ENCODE measurements at places on chromosomes 12 and 14. TPM values are rescaled to one million over a fixed set of nuclear protein-coding genes. Genes with fewer than 3 reads are reported as not detected.
A peak's percentile ranks its signal among the peaks of the same experiment; 100 is the strongest.

ABCC9 gene
- polyA plus RNA-seq: 83.9 TPM

BCL2L2 gene
- 30.9 TPM for polyA plus RNA-seq

IGF1 gene
- polyA plus RNA-seq: 33.4 TPM

CIDEB gene
- 8.2 TPM for polyA plus RNA-seq

RERGL gene
- polyA plus RNA-seq: 0.23 TPM

HRK gene
- polyA plus RNA-seq: 0.28 TPM

FOXG1 gene
- polyA plus RNA-seq: 0.05 TPM

FBXL14 gene
- polyA plus RNA-seq: 4.5 TPM

SLC24A4 gene
- polyA plus RNA-seq: 2.1 TPM

KRT1 gene
- polyA plus RNA-seq: 1.0 TPM

LIN7A gene
- polyA plus RNA-seq: 2.3 TPM

TEX22 gene
- polyA plus RNA-seq: 0.90 TPM

TAS2R20 gene
- polyA plus RNA-seq: 1.4 TPM

GALNT8 gene
- polyA plus RNA-seq: 3.7 TPM

AKAP6 gene
- polyA plus RNA-seq: 64.6 TPM

GRCh38 chr12:41903014-41903708 is 241.5 kb downstream of the GXYLT1 start:
- DNase-seq: no peak

GRCh38 chr14:103746701-103747100 is 31.1 kb downstream of the ZFYVE21 start:
- DNase-seq: no peak

DNA sequence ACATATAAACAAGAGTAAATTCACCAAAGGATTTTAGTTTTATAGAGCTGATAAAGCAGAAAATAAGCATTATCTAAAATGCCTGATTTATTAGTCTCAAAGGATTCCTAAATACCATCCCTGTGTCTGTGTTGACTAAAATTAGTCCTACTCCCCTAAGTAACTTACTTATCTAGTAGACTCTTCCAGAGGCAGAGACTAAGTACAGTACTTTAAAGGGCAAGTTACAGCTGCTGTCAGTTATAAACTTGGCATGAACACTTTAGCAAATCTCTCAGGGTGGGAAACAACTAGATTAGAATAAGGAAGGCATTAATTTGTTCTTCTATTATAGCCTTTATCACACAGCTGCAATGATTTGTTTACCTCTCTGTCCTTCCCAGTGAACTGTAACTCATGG is 46.0 kb downstream of the ATP2B1 start:
- DNase-seq: no peak

- no peak for DNase-seq
Measured at GRCh38 chr12:47707355-47707754, 1.5 kb upstream of the RPAP3 start.

GRCh38 chr14:81727218-81727617 is 193.6 kb upstream of the SEL1L start:
- DNase-seq: no peak

- no peak for DNase-seq
Measured at GRCh38 chr12:27937768-27938167, 34.8 kb downstream of the PTHLH start.

DNA sequence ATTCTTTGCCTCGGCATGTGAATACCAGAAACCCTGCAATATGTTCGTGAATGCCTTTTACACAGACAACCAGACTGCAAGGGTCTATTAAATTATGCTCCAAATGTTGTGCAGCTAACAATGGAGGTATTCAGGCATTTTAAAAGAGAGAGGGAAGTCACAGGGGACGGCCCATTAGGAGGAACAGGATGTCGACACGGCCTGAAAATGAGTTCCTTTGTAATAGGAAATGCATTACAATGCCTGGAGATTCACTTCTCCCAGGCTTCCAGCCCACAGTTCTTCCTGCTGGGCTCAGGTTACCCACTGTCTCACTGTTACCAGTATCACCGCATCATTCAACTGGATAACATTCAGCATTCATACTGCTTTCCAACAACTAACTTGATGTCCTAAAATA is 2.5 kb downstream of the DUSP6 start:
- DNase-seq: no peak

DNA sequence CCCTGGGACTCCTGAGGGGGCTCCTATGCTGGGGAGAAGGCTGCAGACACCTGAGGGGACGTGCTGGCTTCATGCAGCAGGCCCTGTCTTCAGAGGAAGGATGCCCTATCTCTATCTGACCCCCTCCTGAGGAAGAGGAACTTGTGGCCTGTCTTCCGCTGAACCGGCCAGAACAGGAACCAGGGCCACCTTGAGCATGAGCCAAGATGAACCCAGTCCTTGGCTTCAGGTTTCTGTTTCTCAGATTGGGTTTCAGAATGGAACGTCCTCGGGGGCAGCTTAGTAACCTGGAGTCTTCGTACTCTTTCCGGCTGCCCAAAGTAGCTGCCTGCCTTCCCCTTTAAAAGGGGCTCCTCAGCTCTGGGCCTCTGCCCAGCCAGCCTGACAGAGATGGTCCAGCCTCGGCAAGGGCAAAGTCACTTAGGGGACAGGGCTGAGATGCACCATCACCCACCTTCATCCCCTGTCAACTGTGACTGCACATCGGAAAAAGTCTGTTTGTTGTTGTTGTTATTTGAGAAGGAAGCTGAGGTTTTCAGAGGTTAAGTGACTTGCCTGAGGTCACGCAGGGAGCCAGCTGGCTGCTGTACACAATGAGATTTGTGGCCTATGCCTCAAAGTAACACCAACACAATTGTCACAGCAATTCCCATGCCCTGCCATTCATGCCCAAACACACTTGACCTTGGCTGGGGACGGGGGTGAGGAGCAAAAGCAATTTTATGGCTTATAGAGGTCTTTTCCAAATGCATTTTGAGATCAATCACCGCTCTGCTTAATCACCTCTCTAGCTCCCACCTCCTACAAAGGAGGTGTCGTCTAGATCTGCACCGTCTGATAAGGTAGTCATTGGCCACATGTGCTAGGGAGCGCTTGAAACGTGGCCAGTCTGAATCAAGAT is 13.4 kb downstream of the ASB2 start:
- no peak for DNase-seq

DNA sequence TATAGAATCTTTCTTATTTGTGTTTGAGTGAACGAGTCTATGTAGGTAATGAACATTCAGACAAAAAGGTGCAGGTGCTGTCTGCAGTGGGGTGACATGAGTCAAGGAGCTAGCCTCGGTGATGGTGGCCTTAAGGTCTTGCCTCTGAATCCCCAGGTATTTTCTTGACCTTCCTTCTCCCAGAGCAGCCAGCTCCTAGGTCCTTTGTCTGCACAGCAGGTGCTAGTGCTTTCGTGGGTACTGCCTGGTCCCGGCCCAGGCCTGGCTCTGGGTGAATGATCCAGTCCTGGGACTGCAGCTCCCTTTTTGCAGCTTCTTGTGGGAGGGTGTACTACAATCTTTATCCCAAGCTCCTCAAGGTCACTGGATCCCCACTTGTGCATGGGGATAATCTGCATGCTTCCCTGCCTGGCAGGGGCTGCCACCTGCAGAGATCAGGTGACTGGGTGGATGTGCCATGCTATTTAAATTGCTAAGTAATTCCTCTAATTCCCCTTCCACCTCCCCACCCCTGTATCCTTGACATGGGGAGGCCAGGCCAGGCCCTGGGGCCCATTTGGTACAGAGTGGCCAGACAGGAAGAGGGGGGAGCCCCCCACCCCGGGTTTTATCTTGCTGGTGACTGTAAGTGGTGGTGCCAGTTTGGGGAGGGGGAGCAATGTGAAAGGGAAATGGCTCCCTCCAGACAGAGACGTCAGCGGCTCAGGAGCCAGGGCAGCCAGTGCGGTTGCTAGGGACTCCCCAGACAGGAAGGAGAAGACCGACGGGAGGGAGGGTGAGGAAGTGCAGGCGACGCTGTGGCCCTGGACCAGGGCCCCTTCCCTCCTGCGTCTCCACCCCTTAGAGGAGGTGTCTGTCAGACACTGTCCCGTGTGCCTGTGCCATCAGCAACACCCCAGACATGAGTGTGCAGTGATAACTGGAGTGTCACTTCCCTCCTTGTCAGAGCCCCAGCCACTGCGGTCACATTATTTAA is 6.7 kb downstream of the VASH1 start:
- DNase-seq: no peak

DNA sequence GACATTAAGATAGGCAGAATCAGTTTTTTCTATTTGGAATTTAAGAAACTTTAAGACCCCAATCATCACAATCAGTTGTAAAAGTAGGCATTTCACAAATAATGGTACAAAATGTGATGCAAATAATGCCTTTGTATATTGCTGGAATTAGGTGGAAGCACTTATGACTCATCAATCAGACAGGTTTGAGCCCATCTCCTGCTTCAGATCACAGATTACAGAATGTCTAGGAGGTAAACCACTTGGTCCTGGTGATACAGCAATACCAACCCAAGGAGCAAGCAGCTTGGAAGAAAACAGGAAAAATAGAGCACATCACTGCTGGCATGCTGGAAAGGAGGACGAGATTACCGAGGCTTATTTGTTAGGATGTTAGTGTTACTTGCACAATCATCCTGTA is 57.6 kb downstream of the C12orf56 start:
- DNase-seq: no peak

- no peak for DNase-seq
Measured at GRCh38 chr14:85695300-85695699, 165.4 kb downstream of the FLRT2 start.

GRCh38 chr12:100528471-100529127 is 44.9 kb upstream of the GAS2L3 start:
- no peak for DNase-seq

DNA sequence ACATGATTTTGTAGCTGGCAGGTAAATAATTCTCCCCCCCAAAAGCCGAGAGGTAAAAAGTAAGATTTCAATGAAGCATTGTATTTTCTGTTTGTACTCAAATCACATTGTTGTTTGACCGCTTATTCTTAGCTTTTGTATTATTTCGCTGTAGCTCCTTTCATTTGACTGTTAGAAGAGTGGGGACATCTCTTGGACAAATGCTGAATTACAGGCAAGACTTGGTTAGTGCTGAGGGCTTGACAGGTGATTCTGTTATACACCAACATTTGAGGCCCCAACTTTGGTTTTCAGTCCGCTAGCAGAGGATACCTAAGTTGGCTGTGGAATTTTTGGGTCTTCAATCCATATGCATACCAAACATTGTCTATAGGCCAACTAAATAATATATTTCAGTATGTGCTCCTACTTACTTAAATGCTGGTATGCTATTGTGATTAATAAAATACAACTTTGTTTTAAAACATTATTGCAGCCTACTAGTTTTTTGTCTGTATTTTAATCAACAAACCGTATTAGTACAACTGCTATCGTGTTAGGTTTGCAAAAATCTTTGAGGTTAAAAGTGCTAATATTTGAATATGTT is 102.2 kb downstream of the ERC1 start:
- DNase-seq: peak; percentile 29

- DNase-seq: no peak
Measured at GRCh38 chr14:53646925-53647324, 309.7 kb downstream of the BMP4 start.

- DNase-seq: no peak
Measured at GRCh38 chr14:76546426-76547221, 170.7 kb downstream of the ESRRB start.

GRCh38 chr12:79763766-79764452 is 73.1 kb upstream of the PAWR start:
- no peak for DNase-seq

GRCh38 chr12:30845676-30846075 is 80.9 kb upstream of the TSPAN11 start:
- no peak for DNase-seq

DNA sequence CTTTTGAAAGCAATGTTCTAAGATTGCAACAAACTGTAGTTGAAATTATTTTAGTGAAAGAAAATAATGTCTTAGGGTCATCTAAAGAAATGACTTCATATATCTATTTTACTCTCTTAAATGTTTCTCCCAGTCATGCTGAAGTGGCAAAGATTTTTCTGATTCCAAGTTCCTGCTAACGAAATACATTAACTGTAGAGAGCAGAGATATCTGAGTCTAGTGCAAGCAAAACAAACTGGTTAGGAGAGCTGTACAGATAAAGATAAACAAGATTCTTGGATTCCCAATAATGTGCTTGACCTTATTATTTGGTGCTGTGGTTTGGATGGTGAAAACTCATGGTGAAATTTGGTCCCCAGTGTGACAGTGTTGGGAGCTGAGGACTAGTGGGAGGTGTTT is 199.9 kb upstream of the PWP1 start:
- no peak for DNase-seq

DNA sequence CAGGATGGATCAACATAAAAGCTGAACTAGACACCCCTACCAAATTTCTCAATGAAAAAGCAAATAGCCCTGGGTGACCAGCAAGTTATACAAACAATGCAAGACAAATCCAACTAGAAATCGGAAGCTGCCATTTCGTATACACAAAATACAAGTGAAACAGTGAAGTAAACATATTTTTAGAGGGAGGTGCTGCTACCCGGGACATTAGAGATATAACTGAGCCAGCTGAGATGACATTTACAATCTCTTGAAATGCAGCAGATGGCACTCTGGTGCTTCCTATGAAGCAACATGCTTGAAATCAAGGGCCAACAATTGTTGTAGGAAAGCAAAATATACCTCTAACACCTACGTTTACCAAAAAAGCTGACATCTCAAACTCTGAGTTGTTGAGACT is 25.5 kb downstream of the BDKRB1 start:
- no peak for DNase-seq

- no peak for DNase-seq
Measured at GRCh38 chr12:130236446-130236845, 74.2 kb downstream of the FZD10 start.

GRCh38 chr12:128421375-128421774 is 154.4 kb downstream of the TMEM132C start:
- DNase-seq: peak; percentile 54

DNA sequence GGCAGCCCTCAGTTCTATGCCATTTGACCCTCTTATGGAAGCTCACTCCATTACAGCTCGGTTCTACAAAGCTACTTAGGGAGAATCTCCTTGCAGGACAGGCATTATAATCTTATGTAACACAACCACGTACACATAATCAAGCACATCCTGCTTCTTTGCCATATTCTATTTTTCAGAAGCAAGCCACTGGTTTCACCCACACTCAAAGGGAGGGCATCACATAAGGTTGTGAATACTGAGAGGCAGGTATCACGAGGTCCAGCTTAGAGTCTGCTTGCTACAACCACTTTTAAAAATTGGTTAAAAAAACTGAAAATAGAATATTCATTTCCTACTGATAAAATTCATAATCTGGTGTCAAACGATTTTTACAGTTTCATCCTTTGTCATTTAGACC is 589.2 kb downstream of the SLC16A7 start:
- DNase-seq: no peak

DNA sequence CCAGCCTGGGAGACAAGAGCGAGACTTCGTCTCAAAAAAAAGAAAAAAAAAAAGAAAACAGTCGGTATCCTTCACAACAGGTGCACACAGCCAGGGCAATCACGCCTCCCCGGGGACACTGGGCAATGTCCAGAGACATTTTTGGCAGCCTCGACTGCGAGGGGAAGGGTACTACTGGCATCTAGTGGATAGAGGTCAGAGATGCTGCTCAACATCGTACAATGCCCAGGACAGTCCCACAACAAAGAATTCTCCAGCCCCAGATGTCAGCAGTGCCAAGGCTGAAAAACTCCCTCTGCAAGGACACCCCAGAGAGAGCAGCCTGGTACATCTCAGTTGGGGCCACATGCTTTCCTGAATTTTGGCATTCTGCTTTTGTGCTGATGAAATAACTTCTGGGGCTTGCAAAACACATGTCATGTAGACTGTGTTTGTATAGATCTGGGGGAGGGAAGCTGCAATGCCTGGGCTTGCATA is 21.5 kb downstream of the ALDH2 start:
- DNase-seq: no peak
